ENCODE measurements at places on chromosomes 11 and 22.

DNA sequence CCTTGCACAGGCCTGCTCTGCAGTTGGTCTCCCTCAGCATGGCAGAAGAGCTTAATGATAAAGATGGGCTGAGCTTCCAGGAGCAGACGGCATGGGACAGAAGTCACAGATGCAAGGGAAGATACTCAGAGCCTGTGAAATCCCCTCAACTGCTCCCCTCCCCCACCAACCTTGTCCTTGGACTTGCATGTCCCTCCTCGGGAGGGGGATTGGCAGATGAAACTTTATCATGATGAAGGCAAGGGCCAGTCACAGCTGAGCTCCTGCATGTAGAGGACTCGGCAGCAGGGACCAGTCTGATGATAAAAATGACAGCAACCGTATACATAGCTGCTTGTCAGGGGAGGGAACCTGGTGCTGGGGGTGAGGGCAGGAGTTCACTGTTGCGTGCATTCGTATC, 6.8 kb upstream of the SLC22A8 start:
- DNase-seq: no peak

GRCh38 chr11:9847636-9848035, 183.8 kb downstream of the SWAP70 start:
- DNase-seq: no peak

- DNase-seq: no peak
Measured at GRCh38 chr11:61650781-61651571, 29.2 kb upstream of the DAGLA start.

DNA sequence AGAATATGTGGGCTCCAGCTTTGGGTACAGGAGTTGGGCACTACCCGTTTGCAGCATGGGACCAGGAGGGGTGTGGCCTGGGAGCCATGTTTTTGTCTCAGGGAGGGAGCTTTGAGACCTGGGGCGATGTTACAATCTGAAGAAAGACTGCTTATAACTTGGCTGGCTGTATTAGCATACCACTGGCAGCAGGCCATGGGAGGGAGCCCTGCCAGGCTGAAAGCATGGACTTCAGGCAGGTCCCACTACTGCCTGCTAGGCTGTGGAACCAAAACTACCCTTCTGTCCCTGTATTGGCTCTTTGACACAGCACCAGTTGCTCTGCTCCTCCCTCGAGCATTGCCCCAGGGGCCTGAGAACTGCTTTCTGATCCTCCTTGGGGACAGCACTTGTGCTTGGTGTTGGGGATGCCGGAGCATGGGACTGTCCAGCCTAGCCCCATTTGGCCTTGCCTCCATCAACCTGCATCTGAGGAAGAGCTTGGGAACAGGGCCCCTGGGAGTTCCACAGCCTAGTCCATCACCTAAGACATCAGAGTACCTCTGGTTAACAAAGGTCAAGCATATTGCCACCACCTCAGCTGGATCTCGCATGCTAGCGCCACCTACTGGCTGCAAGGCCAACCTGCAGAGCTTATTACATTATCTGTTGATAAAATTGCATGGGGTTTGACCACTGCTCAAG, 217.4 kb downstream of the SBF2 start:
- peak; percentile 80 for DNase-seq

- no peak for DNase-seq
Measured at GRCh38 chr11:19768815-19769214, 56.2 kb downstream of the NAV2 start.

- peak; percentile 22 for DNase-seq
Measured at GRCh38 chr11:66479394-66480116, 679 bp upstream of the DPP3 start.

DNA sequence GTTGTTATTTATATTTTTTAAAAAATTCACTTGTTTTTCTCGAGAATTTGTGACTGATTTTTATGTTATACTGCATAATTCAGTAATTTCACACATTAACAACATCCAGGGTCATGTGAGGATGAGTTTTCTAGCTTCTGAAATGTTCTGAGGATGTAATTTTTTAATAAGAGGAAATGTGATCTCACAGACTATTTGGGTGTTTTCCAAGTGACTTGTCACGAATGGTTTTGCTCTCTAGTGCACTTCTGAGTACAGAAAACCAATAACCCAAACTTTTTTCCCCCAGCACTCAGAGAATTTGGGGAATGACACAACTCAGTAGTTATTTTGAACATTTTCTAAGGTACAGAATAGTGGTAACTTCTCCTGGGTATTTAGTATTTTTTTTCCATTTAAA, 821.1 kb upstream of the ARHGAP42 start:
- DNase-seq: no peak

GRCh38 chr11:113906516-113906915, 1.9 kb downstream of the HTR3B start:
- no peak for DNase-seq

Measured in fibroblast of the conjunctiva (primary cell).